Mammary epithelial cell (primary cell): ENCODE measurements at places on chromosomes 6 and 20. TPM values are rescaled to one million over a fixed set of nuclear protein-coding genes. Genes with fewer than 3 reads are reported as not detected.

Gene SIRPB1
- 4.1 and 5.3 TPM in 2 replicates for total RNA-seq

Gene NOTCH4
- total RNA-seq = 3.0 TPM

Gene RIPOR3
- total RNA-seq = not detected in 2 replicates

Gene MYBL2
- 15.7 and 33.5 TPM in 2 replicates for total RNA-seq

Gene MAN1A1
- total RNA-seq = 1.7 and 4.0 TPM in 2 replicates
